ENCODE measurements at places on chromosomes 2 and 18.
A peak's percentile ranks its signal among the peaks of the same experiment; 100 is the strongest.

DNA sequence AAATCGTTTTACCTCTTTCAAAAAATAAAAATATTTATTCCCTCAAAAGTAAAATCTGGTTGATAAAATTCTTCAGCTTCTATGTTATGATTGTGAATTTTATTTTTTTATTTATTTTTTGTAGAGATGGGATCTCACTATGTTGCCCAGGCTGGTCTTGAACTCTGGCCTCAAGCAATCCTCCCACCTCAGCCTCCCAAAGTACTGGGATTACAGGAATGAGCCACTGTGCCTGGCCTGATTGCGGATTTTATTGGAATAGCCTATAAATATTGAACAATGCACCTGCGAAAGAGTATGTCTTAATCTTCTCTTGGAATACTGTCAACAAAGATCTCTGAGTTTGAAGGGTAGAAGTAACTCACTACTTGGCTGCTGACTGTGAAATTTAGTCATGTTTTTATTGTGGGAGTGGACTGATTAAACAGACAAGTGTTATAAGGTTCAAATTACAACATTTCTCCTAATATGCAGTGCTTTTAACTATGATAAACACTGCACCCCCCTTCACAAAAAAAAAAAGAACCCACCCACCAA, 138.0 kb downstream of the AFF3 start:
- no peak for DNase-seq

DNA sequence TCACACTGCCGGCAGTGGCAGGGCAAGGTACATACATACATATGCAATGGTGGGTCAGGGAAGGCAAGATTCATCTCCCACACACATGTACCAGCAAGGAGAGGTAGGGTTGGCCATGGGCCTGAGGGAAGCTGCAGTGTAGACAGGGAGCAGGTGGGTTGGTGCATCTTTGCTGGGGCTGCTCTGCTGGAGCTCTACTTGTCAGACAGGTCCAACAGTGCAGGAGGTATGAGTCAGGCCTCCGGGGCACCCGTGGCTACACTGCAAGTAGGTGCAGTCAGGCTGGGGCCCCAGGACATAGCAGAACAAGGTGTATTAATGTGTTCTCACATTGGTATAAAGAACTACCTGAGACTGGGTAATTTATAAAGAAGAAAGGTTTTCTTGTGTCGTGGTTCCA, 281.1 kb upstream of the COL3A1 start:
- no peak for DNase-seq

GRCh38 chr2:182541268-182541667, 114.4 kb upstream of the PDE1A start:
- DNase-seq = no peak

- DNase-seq = no peak
Measured at GRCh38 chr2:60094450-60094929, 459.0 kb downstream of the BCL11A start.

DNA sequence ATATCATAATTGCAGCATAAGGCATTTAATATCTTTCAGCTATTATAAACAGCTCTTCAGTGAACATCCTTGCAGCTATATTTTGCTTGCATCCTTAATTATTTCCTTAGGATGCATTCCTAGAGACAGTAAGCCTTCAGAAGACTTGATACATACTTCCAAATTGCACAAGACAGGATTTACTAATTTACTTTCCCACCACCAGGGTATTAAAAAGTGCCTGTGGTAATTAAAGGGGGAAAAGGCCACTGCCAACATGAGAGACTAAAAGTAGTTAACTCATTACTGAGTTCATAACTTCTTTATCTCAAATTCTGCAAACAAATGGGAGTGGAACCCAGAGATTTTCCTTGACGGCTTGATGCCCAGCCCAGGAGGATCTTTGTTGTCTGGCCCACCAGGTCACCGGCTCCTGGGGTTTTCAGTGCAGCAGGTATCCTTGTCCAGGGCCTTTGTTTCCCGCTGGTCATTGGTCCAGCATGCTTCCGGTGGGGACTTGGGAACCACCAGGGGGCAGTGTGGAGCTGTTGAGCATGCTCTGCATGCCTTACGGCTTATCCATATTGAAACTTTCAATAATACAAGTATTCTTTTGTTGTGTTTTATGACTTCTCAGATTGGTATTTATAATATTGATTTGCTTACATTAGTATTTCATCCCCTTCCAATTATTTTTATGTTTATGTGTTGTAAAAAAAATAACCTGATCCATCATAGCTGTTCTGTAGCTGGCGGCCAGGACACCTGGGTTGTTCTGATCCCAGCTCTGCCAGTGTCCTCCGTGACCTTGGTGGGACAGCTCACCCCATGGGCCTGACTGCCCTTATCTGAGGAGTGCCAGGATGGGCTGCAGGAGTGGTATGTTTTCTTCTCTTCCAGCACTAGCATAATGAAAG, 61.4 kb downstream of the TGOLN2 start:
- peak; percentile 70 for DNase-seq

DNA sequence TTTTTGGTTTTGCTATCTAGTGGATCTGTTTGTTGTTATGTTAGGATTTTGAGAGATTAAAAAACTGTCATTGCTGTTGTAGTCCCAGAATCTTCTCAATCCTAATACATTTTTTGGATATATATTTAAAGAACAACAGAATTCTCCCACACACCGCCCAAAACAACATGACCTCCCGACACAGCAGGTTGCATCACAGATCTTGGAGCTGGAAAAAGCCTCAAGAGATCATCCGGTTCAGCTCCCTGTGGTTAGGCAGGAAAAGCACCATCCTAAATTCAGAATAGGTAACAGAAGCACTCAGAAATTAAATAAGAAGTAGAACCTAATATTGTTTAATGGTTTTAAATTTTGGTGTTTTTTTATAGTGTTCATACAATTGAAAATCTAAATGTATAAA, 251.4 kb upstream of the STON1 start:
- no peak for DNase-seq

DNA sequence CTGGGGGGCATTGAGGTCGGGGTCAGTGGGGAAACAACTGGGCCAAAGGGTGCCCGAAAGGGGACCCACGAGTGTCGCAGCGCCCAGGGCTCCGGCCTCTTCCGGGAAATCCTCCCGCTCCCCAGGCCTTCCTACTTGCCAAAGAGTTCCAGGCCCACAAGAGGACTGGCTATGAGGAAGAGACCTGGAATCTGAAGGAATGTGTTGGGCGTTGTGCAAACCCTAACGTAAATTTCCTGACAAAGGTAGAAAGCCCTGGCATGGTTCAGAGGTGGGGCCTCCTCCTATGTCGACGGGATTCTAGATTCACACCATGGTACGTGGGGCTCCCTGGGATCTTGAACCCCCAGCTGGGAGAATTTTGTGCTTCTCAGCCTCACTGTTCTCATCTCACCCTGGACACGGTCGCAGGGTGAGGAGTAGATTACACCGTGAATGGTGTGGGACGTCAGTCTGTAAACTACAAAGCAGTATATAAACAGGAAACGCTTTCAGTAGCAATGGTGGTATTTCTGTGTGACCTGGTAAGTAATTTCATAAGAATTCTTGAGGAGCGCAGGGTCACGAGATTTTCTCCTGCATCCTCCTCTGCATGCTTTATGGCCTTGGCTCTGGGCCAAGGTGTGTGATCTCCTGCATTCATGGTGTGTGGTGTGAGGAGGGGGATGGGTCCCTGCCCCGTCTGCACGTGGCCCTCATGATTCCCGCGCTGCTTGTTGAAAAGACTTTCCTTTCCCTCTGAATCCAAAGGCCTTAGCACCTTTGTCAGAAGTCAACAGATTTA, 868 bp downstream of the HSBP1L1 start:
- DNase-seq = peak; percentile 55

GRCh38 chr2:241195506-241196130, 7.1 kb downstream of the ANO7 start:
- no peak for DNase-seq

- no peak for DNase-seq
Measured at GRCh38 chr2:200567932-200568331, 17.9 kb upstream of the AOX1 start.

GRCh38 chr2:104599787-104600510, 254.0 kb upstream of the POU3F3 start:
- DNase-seq = no peak

- DNase-seq = no peak
Measured at GRCh38 chr2:239355139-239355538, 45.7 kb downstream of the HDAC4 start.

GRCh38 chr2:237876532-237876931, 17.1 kb downstream of the RAMP1 start:
- no peak for DNase-seq

DNA sequence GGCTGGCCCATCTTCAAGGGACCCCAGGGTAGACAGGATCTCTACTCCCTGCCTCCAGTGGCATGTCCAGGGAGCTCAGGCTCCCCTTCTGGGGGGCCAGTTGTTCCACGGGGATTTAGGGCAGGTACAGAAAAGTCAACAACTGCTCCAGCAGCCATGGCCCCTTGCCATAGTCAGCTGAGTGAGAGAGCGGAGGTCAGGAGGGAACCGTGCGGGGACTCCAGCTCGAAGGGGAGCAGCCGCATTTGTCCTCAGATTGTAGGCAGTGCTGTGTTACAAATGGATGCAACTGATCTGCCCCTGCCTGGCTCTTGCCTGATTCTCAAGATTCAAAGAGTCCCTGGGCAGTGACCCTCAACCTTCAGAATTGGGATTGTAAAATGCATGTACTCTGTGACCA, 49.9 kb downstream of the ITGB1BP1 start:
- no peak for DNase-seq

- no peak for DNase-seq
Measured at GRCh38 chr18:76051396-76052226, 443.4 kb downstream of the ZNF516 start.

- DNase-seq = peak; percentile 98
Measured at GRCh38 chr2:113977660-113978523, 88.0 kb downstream of the ACTR3 start.

DNA sequence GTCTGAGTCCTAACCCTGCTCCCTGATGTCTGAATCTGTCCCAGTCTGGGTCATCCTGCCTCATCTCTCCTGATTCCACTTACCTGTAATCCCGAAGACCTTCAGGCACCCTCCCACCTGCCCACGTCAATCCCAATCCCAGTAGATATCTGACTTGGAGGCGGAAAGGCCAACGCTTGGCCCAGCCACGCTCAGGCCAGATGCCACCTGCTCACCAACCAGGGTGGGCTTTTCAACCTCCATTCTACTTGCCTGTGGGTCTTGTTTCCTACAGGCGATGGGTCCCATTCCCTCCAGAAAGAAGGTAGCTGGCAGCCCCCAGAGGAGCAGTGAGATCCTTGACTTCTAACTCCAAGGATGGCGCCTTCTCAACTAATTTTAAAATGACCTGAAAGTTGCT, 59.7 kb downstream of the INPP5D start:
- DNase-seq = no peak

- no peak for DNase-seq
Measured at GRCh38 chr2:16624436-16624780, 41.2 kb downstream of the CYRIA start.

- no peak for DNase-seq
Measured at GRCh38 chr2:16264491-16264890, 324.1 kb downstream of the MYCN start.

DNA sequence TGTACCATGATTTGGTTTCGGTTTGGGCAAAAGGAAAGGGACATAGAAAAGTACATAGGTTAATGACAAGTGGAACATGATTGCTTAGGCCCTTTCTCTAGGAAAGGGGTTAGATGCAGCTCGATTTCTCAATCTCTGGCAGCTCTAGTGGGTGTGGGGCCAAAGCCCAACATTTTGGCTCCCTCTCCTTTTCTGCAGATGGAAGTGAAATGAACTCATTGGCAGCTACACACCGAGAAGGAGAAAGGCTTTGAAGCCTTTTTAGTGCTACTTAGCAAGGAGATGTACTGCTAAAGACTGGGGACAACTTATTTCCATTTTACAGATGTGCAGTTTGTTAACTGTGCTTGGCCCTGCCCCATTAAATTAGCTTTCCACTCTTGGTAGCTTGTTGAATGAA, 93.8 kb downstream of the LYPD6B start:
- DNase-seq = no peak

- DNase-seq = no peak
Measured at GRCh38 chr2:33131111-33131510, 184.4 kb downstream of the LTBP1 start.

GRCh38 chr2:238504181-238504931, 77.6 kb downstream of the ASB1 start:
- no peak for DNase-seq

- no peak for DNase-seq
Measured at GRCh38 chr2:19491796-19492195, 133.4 kb upstream of the OSR1 start.

GRCh38 chr2:128970332-128971116, 651.9 kb upstream of the HS6ST1 start:
- DNase-seq = no peak

DNA sequence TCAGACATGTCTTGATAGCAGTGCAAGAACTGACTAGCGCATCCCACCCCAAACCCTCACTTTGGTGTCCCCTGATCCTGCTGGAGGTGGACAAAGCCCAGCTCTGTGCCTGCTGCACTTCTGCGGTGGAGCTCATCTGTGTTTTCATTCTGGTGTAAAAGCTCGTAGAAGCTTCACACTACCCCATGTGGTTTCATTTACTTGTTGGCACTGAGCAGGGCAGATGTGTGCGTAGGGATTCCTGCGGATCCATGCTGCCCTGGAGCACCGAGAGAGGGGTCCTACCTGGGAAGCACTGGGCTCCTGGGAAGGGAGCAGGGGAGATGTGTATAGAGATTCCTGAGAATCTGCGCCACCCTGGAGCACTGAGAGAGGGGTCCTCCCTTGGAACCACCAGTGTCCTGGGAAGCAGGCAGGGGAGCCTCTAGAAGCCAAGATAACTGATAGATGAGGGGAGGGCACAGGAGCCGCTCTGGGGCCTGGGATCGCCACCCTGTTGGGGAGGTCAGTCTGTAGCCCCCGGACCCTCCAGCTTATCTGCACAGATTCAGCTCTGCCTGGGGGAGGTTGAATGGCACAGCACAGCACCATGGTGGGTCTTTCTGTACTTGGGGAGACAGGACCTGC, 106.9 kb upstream of the OTOS start:
- no peak for DNase-seq

- DNase-seq = no peak
Measured at GRCh38 chr2:23606196-23606595, 221.2 kb downstream of the KLHL29 start.

DNA sequence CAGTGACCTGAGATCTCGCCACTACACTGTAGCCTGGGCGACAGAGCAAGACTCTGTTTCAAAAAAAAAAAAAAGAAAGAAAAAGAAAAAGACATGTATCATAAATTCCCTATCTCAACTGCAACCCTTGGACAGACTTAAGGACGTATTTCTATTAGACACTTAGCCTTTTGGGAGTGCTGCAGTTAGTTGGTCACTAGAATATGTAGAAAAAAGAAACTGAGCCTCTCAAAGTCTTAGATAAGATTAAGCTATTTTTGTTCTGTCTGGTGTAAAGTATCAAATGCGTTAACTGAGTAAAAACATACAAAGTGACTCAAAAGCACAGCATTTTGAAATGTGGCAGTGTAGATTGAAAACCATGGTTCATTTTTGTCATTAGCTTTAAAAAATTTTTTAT, 7.3 kb downstream of the NBEAL1 start:
- DNase-seq = no peak

DNA sequence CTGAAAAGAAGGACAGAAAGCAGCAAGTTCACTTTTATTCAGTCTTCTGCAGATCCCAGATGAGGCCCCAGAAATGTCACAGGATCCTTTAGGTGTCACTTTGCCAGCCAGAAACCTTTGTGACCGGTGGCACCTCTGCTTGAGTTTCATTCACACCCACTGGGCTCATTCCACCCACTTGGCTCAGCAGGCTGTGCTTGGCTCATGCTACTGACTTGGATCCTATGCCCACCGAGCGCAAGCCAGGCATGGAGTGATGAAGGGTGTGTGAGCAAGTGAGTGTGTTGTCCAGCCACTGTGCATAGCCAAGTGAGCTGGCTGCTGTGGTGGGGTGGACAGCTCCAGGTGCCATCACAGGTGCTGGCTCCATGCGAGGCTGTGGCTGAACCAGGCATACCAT, 357.0 kb upstream of the GULP1 start:
- no peak for DNase-seq

GRCh38 chr2:165897726-165898125, 55.9 kb downstream of the TTC21B start:
- DNase-seq = no peak
